ENCODE measurements at places on chromosomes 2 and 18. TPM values are rescaled to one million over a fixed set of nuclear protein-coding genes. Genes with fewer than 3 reads are reported as not detected.
A peak's percentile ranks its signal among the peaks of the same experiment; 100 is the strongest.

IL1RL1 gene
- not detected for total RNA-seq

XDH gene
- 0.09 TPM for total RNA-seq

METTL8 gene
- total RNA-seq: 33.5 TPM

- no peaks in the 10 kb centered on the region for H3K4me1 ChIP-seq
- H3K4me3 ChIP-seq: no peak overlapping the region
- peaks cover 8% of the 10 kb centered on the region for H3K27me3 ChIP-seq
Observed at GRCh38 chr2:95359501-95359930, 43.0 kb upstream of the FAHD2A start.

- no peak overlapping the region for H3K27ac ChIP-seq
- DNase-seq: no peak
- H3K4me1 ChIP-seq: no peaks in the 10 kb centered on the region
- peaks cover 1% of the 10 kb centered on the region for H3K27me3 ChIP-seq
- no peak overlapping the region for H3K4me3 ChIP-seq
- no peaks in the 10 kb centered on the region for H3K36me3 ChIP-seq
Observed at GRCh38 chr2:79432731-79433146, 80.1 kb upstream of the CTNNA2 start.

DNA sequence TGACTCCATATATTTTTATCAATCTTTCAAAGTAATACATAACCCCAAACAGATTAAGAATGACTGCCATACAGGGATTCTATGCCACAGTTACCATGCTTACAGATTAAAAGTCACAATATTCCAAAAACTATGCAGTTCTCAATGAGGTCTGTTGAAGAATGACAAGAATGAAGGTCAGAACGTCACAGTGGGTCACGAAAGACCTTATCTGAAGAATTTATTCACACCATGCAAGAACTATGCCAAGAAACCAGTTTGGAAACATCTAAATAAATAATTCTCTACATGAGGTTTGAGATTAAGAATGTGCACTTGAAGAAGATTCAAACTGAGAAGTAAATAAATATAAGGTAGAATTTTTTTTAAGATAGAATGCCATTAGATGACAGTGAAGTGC lies 253.3 kb downstream of the EXOC6B start:
- peaks cover 32% of the 10 kb centered on the region for H3K4me1 ChIP-seq
- H3K27me3 ChIP-seq: no peaks in the 10 kb centered on the region
- H3K36me3 ChIP-seq: no peaks in the 10 kb centered on the region
- H3K27ac ChIP-seq: no peak overlapping the region
- H3K4me3 ChIP-seq: no peak overlapping the region

GRCh38 chr2:172083628-172084394 lies 1.5 kb upstream of the DLX1 start:
- H3K27me3 ChIP-seq: no peaks in the 10 kb centered on the region
- peaks cover 22% of the 10 kb centered on the region for H3K4me1 ChIP-seq
- H3K4me3 ChIP-seq: peak overlapping the region; percentile 70
- H3K36me3 ChIP-seq: peaks cover 7% of the 10 kb centered on the region

DNA sequence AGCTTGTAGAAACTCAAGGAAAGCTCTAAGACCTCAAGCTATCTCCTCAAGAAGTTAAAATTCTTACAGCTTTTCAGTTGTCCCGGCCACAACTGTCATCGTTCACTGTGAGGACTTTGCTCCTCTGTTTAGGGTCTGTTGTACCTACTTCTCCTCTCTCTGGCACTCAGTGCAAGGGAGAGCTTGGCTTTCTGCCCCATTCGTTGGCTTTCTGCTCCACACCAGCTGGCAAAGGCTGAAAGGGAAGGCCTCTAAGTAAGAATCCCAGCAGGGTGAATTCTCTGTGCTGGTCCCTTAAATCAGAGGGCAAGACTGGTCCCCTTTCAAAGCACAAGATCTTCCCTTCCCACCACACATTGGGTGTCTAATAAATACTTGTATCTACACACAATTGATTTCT lies 17.3 kb downstream of the ZBTB7C start:
- H3K36me3 ChIP-seq: no peaks in the 10 kb centered on the region
- no peak overlapping the region for H3K4me3 ChIP-seq
- H3K27ac ChIP-seq: no peak overlapping the region

- no peaks in the 10 kb centered on the region for H3K4me1 ChIP-seq
- no peaks in the 10 kb centered on the region for H3K27me3 ChIP-seq
- no peak overlapping the region for H3K27ac ChIP-seq
- no peaks in the 10 kb centered on the region for H3K36me3 ChIP-seq
Observed at GRCh38 chr18:39414009-39414700, 1848.6 kb upstream of the CELF4 start.

- no peaks in the 10 kb centered on the region for H3K4me1 ChIP-seq
- H3K4me3 ChIP-seq: no peak overlapping the region
- H3K27ac ChIP-seq: no peak overlapping the region
- H3K36me3 ChIP-seq: peaks cover 5% of the 10 kb centered on the region
- H3K27me3 ChIP-seq: no peaks in the 10 kb centered on the region
Observed at GRCh38 chr18:9215221-9215933, 78.8 kb downstream of the ANKRD12 start.

- H3K4me1 ChIP-seq: no peaks in the 10 kb centered on the region
- H3K36me3 ChIP-seq: no peaks in the 10 kb centered on the region
- no peak for DNase-seq
- no peak overlapping the region for H3K27ac ChIP-seq
Observed at GRCh38 chr2:181112916-181113315, 132.5 kb downstream of the UBE2E3 start.

DNA sequence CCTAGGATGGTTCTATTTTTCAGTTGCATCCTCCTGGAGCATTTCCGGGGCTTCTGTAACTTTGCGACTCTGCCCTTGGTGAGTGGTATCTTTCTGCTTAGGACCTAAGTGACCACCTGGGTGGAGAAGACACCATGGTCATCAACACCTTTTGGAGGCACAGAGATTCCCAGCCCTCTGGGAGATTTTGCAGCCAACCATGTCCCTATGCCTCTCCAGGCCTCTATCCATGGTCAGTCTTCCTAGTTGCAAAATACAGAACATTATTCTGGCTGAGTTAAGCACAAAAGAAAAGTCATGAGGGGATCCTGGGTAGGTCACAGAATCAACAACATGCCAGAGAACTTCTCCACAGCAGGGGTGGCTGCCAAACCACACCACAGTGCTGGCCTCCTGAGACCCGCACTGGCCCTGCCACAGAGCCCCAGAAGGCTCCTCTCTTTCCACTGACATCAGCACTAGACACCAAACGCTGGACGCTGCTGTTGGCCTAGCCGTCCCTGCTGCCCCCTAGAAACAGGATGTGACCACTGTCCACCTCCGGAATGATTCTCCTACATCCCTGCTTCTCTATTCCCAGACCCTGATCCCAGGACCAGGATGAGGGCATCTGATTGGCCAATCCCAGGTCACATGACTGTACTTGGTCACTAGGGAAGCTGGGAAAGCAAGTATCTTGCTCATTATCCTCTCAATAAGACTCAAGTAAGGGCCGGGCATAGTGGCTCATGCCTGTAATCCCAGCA lies 47.7 kb downstream of the SMAD7 start:
- H3K27ac ChIP-seq: no peak overlapping the region
- no peak overlapping the region for H3K4me3 ChIP-seq
- no peaks in the 10 kb centered on the region for H3K36me3 ChIP-seq

GRCh38 chr18:35782926-35783325 lies 189.6 kb upstream of the RMP24 start:
- no peak for DNase-seq
- no peaks in the 10 kb centered on the region for H3K36me3 ChIP-seq
- H3K4me1 ChIP-seq: no peaks in the 10 kb centered on the region
- peaks cover 31% of the 10 kb centered on the region for H3K27me3 ChIP-seq

GRCh38 chr2:30248791-30249190 lies 17.5 kb downstream of the LBH start:
- H3K4me1 ChIP-seq: peaks cover 8% of the 10 kb centered on the region
- H3K4me3 ChIP-seq: no peak overlapping the region
- H3K27me3 ChIP-seq: no peaks in the 10 kb centered on the region
- no peak for DNase-seq
- no peak overlapping the region for H3K27ac ChIP-seq

- H3K27ac ChIP-seq: no peak overlapping the region
- H3K27me3 ChIP-seq: no peaks in the 10 kb centered on the region
- H3K36me3 ChIP-seq: no peaks in the 10 kb centered on the region
- no peak for DNase-seq
- no peak overlapping the region for H3K4me3 ChIP-seq
- no peaks in the 10 kb centered on the region for H3K4me1 ChIP-seq
Observed at GRCh38 chr2:27716301-27717069, 52.8 kb downstream of the SLC4A1AP start.

DNA sequence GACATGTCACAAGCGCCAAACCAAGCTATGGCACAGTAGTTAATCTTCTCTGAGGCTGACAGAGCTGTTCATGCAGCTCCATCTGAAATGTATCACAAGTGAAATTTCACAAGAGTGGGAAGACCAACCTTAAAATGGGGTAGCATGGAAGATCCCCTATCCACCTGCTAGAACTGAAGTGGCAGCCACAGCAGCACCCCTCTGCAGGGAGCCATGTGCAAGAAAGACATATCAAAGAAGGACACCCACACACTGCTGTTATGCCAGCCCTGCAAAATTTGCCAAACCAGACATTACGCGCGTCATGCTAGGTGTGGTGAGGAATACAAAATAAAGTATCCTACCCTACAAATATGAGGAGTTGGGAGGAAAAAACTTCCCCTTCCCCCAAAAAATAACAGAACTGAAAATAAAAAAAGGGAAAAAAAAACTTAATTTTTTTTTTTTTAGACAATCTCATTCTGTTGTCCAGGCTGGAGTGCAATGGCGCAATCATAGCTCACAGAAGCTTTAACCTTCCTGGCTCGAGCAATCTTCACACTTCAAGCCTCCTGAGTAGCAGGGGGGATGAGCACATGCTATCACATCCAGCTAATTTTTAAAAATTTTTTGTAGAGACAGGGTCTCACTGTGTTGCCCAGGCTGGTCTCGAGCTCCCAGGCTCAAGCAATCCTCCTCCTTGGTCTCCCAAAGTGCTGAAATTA lies 76.2 kb downstream of the STK39 start:
- H3K27ac ChIP-seq: no peak overlapping the region
- no peak for DNase-seq
- H3K27me3 ChIP-seq: no peaks in the 10 kb centered on the region
- no peaks in the 10 kb centered on the region for H3K36me3 ChIP-seq

DNA sequence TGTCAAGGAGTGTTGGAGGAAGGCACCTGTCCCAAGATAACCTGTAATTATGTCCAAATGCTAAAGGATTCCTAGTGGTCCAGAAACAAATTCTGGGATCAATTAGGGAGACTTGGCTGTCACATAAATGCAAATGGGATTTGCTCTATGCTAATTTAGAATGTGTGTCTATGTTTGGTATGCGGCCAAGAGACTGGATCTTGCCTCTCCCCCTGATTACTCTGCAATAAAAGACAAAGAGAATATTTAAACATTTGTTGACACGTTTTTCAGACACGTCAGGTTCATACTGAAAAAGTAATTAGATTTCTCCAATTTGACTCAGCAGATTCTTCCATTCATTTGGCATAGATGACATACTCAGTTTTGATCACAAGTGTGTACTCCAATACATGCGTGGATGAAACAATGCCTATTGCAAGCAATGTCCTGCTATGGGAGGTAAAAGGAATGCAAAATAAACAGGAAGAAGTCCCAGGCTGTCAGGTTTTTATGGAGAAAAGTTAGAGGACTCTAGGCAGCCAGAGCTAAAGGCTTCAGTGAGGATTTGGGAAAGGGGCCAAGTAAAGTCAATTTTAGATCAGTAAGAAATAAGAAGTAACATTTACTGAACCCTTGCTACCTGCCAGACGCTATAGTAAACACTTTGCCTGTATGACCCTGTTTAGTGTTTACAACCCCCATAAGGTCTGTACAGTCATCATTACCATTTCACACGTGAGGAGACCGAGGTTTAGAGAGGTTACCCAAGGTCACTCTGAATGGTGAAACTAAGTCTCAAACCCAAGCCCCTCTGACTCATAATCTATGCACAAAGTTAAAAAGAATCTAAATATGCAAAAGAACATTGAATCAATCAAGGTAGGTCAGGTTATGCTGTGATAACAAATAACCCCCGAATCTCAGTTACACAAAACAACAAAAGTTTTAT lies 7.8 kb downstream of the ANTXR1 start:
- peak overlapping the region; percentile 10 for H3K4me3 ChIP-seq
- no peaks in the 10 kb centered on the region for H3K36me3 ChIP-seq
- no peaks in the 10 kb centered on the region for H3K27me3 ChIP-seq
- peak overlapping the region; percentile 63 for H3K27ac ChIP-seq

- no peak overlapping the region for H3K4me3 ChIP-seq
- DNase-seq: no peak
- H3K4me1 ChIP-seq: no peaks in the 10 kb centered on the region
- peaks cover 12% of the 10 kb centered on the region for H3K27me3 ChIP-seq
- no peaks in the 10 kb centered on the region for H3K36me3 ChIP-seq
Observed at GRCh38 chr2:240162939-240163714, 22.7 kb upstream of the OTOS start.

GRCh38 chr2:239175181-239175580 lies 225.6 kb downstream of the HDAC4 start:
- no peaks in the 10 kb centered on the region for H3K4me1 ChIP-seq
- no peak overlapping the region for H3K27ac ChIP-seq
- H3K4me3 ChIP-seq: no peak overlapping the region
- no peak for DNase-seq

DNA sequence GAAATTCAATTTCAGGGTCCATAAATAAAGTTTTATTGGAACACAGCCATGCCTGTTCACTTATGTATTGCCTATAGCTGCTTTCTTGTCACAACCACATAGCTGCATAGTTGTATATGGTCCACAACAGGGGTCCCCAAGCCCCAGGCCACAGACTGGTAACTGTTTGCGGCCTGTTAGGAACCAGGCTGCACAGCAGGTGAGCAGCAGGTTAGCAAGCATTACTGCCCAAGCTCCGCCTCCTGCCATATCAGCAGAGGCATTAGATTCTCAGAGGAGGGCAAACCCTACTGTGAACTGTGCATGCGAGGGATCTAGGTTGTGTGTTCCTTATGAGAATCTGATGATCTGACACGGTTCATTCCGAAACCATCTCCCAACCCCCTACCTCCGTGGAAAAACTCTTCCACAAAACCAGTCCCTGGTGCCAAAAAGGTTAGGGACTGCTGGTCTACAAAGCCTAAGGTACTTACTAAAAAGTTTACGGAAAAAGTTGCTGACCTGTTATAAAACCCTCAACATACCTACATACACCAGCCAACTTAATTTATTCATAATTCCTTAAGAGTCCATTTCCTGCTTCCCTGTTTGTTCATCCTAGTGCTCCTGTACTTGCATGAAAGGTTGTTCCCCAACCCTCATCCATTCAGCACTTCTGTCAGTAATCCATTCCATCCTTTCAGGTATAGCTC lies 40.1 kb downstream of the NDUFAF7 start:
- peaks cover 56% of the 10 kb centered on the region for H3K36me3 ChIP-seq
- DNase-seq: no peak
- H3K27ac ChIP-seq: no peak overlapping the region

DNA sequence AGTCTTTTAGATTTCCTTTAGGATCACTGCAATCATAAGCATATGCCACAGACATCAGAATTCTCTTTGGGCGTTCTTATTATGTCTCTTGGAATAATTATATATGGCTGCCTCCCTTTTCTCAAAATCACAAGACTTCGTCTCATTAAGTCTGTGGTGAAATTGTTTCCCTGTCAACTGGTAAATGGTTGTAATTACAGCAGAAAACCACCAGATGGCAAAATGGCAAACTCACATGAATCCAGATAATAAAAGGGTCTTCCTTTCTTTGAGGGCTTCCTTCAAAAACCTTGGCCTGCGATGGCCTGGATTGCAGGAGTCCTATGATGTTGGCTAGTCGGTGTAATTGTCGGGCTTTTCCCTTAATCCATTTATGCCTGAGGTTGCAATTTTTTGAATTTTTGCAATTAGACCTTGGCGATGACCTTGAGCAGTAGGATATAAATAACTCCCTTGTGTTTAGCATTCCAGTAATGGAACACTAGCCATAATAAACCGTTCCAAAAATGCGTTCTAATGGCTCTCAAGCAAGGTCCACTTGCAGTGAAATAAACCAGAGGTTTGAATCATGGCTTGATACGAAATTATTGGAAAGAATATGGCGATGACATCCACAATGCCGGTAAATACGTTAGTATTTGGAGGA lies 656.4 kb downstream of the MBD2 start:
- H3K27me3 ChIP-seq: peaks cover 4% of the 10 kb centered on the region
- DNase-seq: peak; percentile 71
- no peaks in the 10 kb centered on the region for H3K36me3 ChIP-seq
- no peaks in the 10 kb centered on the region for H3K4me1 ChIP-seq
